ENCODE measurements at places on chromosomes 7 and 10.

- no peak for DNase-seq
Observed at GRCh38 chr10:45235798-45236220, 79.6 kb downstream of the OR13A1 start.

DNA sequence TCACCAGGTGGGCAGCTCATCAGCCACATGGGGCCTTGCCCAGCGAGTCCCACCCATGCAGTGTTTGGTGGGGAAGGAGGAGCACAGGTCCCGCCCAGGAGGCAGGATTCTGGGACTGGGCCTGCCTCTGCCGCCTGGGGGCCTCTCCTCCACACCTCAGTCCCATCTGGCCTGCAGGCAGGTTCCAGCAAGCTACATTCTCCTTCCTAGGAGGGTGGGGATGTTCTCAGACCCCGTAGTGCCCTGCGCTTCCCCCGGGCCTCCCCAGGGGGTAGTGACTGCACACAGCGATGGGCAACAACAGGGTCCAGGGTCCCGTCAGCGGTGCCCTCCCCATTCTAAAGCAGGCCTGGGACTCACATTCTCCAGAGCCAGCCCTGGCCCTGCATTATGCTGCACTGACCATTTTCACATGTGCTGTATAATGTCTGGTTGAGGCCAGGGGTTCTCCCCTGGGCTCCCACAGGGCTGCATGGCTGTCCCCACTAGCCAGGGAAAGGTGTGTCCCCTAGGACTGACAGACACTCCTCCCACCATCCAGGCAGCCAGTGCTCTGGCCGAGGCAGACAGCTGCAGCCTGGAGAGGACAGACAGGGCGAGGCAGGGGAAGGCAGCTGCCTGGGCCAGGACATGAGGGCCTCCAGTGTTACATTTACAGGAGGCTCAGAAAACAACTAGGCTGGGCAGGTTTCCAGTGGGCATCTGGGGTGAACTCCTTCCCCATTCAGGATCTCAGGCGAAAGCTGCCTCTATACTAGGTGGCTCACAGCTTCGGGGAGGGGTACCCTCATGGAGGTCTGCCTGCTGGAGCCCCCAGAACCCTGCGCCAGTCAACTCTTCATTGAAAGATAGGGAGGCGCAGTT, 9.3 kb downstream of the RASGEF1A start:
- DNase-seq, result no peak

DNA sequence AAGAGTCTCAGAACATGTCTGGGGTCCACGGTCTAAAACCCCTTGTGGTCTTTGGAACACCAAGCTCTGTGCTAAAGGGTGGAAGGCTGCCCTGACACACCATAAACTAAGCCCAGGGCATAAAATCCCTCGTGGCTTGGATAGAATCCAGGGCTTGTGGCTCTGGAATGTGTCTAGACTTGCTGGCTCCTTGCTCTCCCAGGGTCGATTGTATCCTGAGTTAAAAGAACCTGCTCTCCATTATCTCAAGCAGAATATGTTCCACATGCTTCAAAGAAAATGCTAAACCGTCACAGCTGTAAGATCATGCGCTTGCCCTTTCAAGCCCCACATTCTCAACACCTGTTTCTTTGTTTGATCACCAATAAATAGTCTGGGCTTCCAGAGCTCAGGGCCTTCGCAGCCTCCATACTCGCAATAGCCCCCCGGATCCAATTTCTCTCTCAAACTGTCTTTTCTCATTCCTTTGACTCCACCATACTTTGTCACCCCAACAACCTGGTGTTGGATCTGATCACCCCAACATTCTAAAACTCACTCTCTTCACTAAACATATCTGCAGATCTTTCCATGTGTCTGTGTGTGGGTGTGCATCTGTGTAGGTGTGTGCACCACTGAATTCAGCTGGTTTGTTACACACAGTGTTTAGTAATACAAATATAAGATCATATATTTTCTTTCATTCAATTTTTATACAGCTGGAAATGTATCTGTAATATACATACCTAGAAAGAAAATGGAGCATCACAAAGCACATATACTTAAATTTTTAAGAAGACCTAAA, 238.5 kb downstream of the ZMYND11 start:
- no peak for DNase-seq

DNA sequence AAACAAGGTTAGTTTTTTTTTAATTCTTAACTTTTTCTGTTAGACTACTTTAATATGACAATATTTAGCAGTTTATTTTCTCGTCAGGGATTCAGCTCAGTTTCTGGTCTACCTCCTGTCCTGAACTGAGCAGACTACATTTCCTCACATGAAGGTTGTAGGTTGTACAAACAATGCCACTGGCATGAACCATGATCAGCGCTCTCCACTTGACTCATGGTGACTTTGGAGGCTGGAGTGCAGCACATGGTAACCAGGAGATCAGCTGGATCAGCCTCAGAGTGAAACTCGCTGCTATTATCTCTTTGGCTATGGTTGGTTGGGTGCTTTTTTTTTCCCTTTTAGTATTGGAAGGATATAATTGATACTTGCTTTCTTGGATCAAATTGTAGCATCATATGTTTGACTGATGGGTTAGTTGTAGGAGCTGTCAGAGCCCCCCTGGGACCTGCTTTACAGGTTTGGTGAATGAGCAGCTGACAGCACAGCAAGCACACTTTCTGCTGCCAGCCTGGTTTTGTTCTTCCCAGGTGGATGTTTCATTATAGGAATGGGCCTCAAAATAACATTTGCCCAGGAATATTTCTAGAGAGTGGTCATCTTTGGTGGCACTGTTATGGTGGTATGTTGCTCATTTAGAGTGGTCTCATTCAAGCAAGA, 556.4 kb downstream of the AUTS2 start:
- DNase-seq, result no peak

DNA sequence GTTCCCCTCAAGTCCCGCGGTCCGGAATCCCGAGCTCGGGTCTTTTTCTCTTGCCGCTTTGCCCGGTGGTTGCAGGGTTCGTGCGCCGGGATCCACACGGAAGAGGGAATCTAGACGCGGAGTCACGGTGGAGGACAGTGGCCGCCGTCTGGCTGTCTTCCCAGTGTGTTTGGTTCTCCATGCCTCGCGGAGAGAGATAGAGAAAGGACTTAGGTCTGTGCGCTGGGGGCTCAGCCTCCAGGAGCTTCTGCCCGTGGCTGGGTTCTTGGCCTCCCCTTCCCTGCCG, 1.6 kb downstream of the FFAR4 start:
- DNase-seq, result no peak

- no peak for DNase-seq
Observed at GRCh38 chr10:12907656-12908055, 93.9 kb downstream of the CCDC3 start.

GRCh38 chr7:47973739-47974138, 5.7 kb downstream of the HUS1 start:
- no peak for DNase-seq

DNA sequence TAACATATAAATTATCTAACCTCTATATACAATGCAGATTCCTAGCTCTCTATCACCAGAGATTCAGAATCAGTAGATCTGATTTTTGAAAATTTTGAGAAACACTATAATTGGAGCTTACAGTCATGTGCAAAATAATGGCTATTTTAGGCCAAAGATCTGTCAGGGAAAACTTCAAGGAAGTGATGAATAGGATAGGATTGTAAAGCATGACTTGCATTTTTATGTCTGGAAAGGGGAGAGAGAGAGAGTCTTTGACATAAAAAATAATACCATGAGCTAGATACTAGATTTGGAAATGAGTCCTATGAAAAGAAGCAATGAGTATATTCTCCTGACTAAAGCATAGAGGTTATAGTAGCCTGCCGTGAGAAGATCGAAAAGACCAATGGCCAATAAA, 181.1 kb downstream of the SDHAF3 start:
- no peak for DNase-seq

DNA sequence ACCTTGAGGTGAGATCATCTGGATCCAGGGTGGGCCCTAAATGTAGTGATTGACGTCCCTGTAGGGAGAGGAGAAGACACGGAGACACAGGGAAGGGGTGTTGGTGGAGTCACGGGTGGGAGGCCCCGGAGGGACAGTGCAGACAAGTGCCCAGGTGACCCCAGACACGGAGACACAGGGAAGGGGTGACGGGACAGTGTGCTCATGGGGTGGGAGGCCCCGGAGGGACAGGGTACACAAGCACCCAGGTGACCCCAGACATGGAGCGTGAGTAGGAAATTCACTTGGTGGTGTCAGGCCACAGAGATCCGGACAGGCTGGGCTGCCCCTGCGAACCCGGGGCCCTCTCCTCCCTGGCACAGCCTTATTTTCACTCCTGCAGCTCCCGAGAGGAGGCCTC, 176.9 kb downstream of the PTPRN2 start:
- DNase-seq, result no peak

DNA sequence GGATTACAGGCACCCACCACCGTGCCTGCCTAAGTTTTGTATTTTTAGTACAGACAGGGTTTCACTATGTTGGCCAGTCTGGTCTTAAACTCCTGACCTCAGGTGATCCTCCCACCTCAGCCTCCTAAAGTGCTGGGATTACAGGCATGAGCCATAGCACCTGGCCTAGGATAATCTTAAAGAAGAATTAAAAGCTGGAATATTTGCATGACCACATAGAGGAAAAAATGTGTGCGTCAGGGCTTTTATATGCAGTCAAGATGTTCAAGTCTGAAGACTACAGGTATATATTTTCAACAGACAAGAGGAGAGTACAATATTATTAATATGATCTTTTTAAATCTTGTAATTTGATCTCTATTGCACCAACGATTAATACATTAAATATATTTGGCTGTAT, 39.5 kb downstream of the GNG11 start:
- no peak for DNase-seq

GRCh38 chr7:149202831-149203231, 7.5 kb downstream of the ZNF282 start:
- DNase-seq, result no peak

DNA sequence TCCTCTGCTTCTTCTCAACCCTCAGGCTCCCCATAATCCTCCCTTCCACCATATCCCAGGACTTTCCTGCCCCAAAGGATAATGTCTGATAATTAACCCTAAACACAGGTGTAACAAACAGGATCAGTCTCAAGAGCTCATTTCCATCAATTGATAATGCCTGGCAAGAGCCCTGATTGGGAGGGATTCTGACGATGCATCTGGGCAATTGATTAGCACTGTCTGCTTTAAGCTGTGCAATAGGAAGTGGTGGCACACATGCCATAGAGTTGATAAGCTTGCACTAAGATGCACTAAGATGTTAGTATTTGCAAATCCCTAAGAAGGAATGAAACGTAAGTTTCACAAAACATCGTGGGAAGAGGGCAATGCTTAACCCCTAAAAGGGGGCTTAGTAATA, 27.4 kb upstream of the EGR2 start:
- DNase-seq, result no peak

- no peak for DNase-seq
Observed at GRCh38 chr10:83680470-83680891, 458.8 kb upstream of the GHITM start.

DNA sequence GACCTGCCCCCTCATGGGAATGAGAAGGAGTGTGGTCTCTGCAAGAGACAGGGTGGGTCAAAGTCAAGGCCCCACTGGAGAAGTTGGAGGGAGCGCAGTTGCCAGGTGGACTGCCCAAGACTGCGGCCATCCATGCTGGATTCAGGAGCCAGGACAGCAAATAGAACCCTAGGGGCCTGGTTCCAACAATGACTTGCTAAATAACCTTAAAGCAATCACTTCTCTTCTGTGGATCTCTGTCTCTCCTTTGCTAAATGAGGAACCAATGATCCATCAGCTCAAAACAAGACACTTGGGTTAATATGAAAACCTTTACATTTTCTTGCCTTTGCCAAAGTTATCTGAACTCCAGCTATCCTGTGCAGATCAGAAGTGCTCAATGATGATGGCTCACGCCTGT, 12.6 kb upstream of the YWHAG start:
- DNase-seq, result no peak

DNA sequence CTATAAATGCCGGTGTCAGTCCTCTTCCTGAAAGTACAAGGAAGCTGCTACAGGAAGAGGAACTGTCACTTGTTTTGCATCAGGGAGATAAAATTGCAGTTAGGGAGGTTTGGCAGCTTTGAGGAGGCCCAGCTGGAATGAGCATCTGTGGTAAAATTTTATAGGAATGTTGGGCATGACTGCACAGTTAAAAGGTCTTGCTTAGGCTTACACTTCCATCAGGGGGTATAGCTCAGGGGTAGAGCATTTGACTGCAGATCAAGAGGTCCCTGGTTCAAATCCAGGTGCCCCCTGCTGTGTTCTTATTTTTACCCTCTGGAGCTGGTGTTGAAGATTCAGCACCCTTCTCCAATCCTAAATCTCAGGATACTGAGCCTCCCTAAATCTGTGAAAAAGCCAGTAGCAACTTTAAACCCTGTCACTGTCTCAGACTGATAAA, 65.9 kb downstream of the ZNF467 start:
- no peak for DNase-seq

- DNase-seq, result no peak
Observed at GRCh38 chr7:91731976-91732375, 148.5 kb downstream of the MTERF1 start.

DNA sequence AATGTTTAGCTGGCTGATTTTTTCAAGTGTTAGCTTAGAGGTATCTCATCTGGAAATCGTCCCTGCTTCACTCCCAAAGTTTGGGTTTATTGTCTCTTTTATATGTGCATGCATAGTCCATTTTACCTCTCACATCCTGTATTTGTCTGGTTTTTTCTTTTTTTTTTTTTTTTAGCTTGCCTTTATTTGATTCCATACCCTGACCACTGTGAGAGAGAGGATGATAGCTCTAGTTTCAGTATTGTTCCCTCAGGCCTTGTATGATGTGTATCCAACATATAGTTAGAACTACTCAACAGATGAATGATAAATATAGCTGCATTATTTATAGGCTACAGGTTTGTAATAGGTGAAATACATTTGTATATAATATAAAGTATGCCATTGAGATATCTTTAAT, 29.9 kb downstream of the PCGF5 start:
- no peak for DNase-seq

DNA sequence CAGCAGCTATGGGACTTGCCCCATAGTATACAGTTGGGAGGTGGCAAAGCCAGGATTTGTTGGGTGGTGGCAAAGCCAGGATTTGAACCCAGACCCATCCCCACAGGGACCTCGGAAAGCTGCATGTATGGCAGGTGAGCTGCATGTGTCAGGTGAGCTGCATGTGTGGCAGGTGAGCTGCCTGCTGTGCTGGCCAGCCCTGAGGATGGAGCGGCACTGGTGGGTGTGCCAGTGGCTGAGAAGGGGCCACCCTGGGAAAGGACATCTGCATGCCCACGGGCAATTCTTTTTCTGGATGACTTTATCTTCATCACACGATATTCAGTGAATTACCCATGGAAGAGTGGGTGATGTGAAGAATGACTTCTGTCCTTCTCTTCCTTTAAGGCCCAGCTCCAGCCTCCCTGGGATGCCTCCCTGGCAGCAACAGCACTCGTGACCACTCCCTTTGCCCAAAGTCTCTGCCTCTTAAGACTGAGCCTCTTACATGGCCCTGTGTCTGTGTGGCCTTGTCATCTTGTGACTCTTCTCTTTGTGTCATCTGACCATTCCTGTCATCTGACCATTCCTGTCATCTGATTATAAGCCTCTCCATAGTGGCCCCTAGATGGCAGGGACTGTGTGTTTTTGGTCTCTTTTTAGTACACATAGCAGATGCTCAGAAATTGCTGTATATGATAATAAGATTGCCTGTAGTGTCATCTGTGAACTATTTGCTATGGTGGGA, 25.0 kb downstream of the CLEC2L start:
- no peak for DNase-seq

- no peak for DNase-seq
Observed at GRCh38 chr10:75179657-75180177, 30.9 kb upstream of the VDAC2 start.

All from urinary bladder (tissue), 4 donors.